ENCODE measurements at places on chromosomes 7 and 10.

GRCh38 chr7:148286150-148286549 is 304.4 kb upstream of the C7orf33 start:
- DNase-seq: peak; percentile 14

- DNase-seq: no peak
Observed at GRCh38 chr10:88661577-88661976, 2.7 kb upstream of the LIPF start.

DNA sequence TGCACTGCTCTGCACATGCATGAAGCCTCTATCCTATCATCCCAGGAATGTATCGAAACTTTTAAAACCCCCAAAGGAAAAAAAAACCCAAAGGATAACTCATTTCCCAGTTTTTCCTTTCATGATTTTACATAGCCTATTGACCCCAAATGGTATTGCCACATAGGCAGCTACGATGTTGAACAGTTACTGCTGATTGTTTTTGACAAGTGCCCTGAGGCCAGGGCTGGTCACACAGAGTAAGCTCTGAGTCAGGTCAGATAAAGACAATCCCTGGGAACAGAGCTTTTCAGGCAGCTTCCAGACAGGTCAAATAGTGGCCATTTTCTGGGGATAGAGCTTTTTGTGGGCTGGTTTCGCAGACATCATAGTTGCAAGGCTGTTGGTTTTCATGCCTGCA is 52.1 kb downstream of the MYL10 start:
- no peak for DNase-seq

- no peak for DNase-seq
Observed at GRCh38 chr10:1591045-1591444, 146.3 kb downstream of the ADARB2 start.

GRCh38 chr10:5645375-5645774 is 21.0 kb downstream of the ASB13 start:
- DNase-seq: no peak

- no peak for DNase-seq
Observed at GRCh38 chr10:11827414-11827813, 4.3 kb downstream of the PROSER2 start.

DNA sequence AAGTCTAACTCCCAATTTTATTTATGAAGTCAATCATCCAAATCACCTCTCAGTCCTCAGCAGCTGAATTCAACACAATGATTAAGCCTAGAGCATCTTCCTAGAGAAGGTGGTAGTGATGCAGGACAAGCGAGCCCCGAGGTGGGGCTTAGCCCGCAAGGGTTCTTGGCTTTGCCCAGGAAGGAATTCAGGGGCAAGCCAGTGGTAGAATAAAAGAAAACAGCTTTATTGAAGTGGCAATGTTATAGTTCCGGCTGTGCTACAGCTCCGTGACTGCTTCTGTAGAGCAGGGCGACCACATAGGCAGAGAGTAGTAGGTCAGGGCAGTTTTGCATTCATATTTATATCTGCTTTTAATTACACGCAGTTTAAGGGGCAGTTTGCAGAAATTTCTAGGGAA is 18.1 kb downstream of the IL2RA start:
- no peak for DNase-seq

DNA sequence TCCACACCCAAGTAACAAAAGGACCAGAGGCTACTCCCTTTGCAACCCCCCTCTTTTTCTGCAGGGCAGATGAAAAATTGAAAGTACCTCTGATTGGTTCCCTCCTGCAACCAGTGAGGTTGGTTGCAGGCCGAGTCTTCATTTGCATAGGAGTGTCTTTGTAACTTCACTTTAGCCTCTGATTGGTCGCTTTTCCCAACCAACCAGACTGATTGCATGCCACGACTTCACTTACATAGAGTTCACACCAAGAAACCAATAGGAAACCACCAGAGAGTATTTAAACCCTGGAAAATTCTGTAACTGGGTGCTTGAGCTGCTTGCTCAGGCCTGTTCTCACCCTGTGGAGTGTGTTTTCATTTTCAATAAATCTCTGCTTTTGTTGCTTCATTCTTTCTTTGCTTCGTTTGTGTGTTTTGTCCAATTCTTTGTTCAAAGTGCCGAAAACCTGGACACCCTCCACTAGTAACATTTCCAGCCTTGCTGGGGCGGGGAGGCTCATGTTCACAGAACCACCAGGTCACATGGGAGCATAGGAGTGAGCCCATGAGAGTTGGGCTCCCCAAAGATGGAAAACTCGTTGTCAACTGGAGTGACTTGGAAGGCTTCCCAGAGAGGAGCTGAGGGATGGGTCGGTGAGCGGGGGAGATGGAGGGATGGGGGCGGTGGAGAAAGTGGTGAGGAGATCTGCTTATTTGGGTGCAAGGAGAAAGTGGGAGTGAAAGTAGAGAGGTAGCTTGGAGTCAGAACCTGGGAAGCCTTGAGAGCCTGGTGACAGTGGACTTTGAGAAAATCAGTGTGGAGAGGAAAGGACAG is 223.6 kb downstream of the GFRA1 start:
- DNase-seq: no peak

DNA sequence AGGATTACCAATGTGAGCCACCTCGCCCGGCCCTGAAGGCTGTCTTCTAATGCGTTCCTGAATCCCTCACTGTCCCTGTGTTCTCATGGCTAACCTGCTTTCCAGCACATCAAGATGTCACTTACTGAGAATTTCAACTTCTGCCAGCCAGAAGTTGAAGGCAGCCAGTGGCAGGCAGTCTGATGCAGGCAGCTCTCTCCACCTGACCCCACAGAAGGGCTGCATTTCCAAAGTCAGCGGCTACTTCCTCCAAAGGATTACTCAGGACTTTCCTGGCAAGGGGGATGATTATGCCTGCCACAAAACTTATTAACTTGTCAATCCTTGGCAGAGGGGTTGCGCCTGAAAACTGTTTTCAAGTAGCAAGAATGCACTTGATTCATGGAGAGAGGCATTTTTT is 1219.4 kb downstream of the TYW1 start:
- DNase-seq: no peak

DNA sequence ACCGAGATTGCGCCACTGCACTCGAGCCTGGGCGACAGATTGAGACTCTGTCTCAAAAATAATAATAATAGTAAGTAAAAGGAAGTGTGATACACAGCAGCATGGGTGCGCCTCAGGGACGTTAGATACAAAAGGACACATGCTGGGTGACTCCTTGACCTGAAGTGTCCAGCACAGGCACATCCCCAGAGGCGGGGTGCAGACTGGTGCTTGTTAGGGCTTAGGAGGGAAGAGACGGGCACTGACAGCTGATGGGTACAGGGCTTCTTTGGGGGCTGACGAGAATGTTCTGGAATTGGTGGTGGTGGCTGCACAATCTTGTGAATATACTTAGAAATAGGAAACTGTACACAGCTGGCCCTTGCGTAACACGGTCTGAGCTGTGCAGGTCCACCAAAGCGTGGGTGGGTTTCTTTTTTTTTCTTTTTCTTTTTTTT is 61.8 kb upstream of the DNAJB6 start:
- DNase-seq: no peak

DNA sequence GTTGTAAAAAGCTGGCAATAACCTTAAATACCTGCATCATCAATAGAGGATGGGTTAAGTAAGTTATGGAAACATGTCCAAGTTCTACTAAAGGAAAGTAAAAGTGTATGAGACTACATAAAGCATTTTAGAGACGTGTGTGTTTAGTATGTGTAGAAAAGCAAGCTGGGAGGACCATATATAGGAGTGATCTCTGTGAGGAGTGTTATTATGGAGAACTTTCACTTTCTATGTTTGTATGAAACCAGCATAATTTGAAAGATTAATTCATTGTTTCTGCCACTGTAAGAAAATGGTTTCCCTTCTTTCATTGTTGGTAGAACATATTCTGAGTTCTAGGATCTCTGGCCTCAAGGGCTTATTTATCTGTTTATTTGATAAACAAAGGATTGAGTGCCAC is 19.2 kb upstream of the PDLIM1 start:
- no peak for DNase-seq

- no peak for DNase-seq
Observed at GRCh38 chr10:124619195-124619594, 125.0 kb downstream of the FAM53B start.

GRCh38 chr7:121302214-121302745 is 26.5 kb upstream of the WNT16 start:
- DNase-seq: no peak
